COR-L47 (cell line): ENCODE measurements at places on chromosomes 2 and 18.

GRCh38 chr2:23776021-23776420, 150.9 kb downstream of the ATAD2B start:
- no peak for DNase-seq

- DNase-seq = no peak
Observed at GRCh38 chr18:32401621-32402020, 69.1 kb downstream of the GAREM1 start.

DNA sequence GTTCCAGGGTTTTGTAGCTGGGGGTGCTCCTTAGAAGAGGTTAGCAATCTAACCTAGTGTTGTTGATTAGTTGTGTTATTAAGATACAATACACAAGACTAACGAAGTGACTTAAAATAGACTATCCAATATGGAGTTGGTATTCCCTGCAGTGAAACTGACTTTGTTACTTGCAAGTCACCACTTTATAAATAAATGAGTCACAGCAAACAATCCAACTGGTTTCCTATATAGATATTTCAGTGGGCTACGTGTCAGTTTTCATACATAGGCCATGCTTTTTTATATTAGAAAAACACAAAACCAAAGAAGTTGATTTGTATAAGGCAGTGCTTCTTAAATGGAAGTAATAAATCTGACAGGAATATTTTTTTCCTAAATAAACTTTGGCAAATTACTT, 274.0 kb downstream of the CAMKMT start:
- DNase-seq = no peak

DNA sequence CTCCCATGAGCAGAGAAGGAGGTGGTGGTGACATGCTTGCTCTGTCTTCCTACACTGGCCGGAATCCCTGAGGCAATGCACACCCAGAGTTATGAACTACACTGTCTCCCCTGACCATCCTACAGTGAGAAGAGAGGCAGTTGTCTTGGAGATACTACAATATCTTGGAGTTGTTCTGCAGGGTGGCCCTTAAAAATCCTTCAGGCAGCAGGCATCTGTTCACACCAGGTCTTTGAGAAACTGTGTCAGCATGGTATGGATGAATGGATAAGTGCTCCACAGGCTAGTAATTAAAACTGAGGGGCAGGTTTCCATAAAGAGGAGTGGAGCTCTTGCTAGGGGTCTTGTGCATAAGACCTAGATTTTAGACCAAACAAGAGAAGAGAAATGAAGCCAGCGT, 223.7 kb upstream of the COPS8 start:
- DNase-seq = no peak

DNA sequence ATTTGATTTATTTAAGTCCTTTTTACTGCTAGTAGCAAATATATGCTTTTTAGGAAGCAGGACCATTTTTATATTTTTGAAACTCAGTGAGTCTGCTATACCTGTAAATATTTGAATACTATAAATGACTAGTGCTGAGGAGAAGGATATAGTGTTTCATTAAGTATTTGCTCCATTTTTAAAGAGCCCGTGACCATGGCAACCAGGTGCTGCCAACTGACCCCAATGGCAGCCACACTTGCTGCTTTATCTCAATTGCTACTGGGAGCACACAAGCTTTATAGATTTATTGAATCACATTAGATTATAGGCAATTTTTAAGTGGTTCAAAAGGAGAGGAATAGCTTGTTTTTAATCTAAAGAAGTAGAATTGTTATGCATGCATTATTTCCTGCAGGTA, 142.0 kb downstream of the SCG2 start:
- DNase-seq = peak; percentile 55

DNA sequence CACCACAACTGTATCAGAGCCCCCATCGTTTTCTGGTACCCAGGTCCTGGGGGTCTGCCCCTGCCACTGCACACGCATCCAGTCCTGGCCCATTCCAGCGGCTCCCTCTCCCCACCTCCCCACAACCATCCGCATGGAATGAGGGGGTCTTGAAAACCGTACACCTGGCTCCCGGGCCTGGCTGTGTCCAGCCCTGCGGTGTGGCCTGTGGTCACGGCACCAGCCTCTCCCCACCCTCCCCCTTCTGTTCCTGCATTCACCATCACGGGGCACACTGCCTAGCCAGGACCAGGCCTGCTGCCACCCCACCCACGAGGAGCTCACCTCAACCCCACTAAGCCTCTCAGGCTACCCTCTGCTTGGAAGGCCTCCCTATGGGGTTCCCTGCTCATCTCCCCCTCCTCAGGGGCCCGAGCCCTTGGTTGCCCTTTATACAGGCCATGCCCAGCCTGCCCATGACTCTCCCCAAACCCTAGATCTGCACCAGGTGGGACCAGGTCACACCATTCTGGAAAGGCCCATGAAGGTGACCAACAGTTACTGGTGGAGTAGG, 11.4 kb downstream of the GPR35 start:
- DNase-seq = no peak

DNA sequence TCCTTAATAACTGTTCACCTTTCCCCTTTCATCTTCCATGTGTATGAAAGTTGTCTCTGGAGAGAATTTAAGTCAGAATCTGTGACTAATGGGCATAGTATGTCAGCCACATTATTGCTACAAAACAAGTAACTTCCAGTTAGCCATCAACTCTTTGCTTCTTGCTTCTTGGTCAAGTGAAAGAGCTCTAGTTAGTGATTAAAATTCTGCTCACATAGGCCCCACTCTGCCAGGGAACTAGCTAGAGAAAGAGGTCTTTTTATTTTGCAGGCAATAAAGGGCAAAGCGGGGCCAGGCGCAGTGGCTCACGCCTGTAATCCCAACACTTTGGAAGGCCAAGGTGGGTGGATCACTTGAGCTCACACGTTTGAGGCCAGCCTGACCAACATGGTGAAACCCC, 64.6 kb downstream of the COLEC12 start:
- no peak for DNase-seq

GRCh38 chr2:58594762-58595161, 353.6 kb upstream of the FANCL start:
- DNase-seq = no peak

DNA sequence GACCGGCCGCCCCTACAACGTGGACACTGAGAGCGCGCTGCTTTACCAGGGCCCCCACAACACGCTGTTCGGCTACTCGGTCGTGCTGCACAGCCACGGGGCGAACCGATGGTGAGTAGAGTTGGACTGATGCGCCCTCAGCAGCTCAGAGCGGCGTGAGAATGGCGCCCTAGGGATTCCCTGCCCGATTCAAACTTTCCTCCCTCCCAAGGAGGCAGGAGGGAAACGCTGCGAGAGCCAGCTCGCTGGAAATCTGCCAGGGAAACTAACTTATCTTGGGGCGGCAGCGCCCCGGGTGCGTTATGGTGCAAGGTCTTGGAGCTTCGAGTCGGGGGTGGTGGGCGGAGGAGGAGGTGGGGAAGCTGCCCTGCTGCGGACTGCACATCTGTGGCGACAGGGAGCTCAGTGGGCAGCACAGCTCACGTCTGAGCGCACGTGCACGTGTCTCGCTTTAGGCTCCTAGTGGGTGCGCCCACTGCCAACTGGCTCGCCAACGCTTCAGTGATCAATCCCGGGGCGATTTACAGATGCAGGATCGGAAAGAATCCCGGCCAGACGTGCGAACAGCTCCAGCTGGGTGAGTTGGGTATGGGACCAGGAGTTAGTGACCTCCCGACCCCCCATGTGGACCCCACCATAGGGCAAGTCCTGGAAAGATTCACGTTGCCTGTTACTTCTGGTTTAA, 697 bp downstream of the ITGA4 start:
- no peak for DNase-seq

DNA sequence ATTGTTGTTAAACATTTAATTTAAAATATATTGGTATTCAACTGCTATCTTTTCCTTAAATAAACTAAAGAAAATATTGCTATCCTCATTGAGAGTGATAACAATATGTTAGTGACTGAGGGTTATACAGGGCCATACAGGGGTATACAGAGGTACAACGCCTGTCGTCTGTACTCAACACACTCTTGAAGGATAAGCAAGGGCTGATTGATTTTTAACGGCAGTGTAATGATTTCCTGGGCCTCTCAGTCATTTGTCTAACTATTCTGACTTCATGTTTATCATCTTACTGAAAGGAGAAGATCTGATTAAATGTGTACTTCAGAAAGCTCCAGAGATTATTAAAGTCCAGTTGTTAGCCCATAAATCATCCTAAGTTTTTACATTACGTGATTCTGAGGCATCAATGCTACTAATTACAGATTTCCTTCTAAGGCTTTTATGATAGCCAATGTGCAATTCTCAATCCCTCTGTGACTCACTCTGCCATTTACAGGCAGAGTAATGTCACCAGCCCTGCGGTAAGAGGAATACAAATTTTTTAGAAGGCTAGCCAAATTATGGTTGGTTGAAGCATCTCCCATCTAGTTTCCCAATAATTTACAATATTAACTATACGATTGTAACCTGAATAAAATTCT, 893.0 kb upstream of the CHAC2 start:
- DNase-seq = no peak

GRCh38 chr18:63297687-63298399, 21.7 kb downstream of the BCL2 start:
- DNase-seq = no peak

DNA sequence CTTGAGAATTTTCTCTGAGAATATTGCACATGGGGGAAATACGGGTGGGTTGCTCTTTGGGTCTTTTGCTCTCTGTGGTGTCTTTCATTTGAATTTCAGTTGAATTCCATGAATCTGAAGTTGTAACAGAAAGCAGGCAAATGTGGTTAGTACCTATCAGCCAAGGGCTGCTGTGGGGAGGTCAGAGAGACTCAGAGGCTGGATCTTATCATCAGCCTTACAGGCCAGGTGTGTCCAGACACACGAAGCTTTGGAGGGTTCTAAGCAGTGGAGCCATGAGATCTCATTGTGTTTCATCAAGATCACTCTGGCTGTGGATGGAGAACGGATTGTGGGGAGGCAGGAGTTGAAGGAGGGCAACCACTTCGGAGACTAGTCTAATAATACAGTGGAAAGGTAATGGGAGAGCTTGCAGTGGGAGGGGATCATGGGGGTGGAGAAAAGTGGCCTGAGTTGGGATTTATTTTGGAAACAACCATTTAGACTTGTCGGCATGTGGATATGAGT, 68.1 kb downstream of the GNAL start:
- DNase-seq = no peak

- DNase-seq = no peak
Observed at GRCh38 chr2:149443150-149443549, 112.8 kb downstream of the LYPD6 start.

GRCh38 chr2:162768656-162769055, 69.9 kb downstream of the KCNH7 start:
- DNase-seq = peak; percentile 93
